Stimulated activated CD4-positive, alpha-beta T cell treated with anti-CD3 and anti-CD28 coated beads, Interleukin-4, amount 100 ng/mL, for 4 hours (primary cell): ENCODE measurements at places on chromosomes 2 and 18.

DNA sequence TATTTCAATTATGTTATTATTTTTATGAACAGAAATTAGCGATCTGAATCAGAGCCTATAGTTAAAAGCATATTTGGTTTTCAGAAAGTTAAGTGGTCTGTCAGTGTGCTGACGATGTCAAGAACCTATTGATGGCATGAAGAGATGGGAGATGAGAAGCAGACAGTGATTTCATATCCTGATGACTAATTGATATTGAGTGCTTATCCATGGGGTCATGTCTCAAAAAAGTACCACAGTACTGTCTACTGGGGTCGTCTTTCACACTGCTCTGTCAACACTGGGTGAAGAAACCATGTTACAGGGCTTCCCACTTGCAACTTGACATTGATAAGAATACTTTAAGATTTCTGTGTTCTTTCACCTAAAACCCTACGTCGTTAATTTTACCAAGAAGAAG is 297.1 kb downstream of the AFF3 start:
- no peak for DNase-seq

DNA sequence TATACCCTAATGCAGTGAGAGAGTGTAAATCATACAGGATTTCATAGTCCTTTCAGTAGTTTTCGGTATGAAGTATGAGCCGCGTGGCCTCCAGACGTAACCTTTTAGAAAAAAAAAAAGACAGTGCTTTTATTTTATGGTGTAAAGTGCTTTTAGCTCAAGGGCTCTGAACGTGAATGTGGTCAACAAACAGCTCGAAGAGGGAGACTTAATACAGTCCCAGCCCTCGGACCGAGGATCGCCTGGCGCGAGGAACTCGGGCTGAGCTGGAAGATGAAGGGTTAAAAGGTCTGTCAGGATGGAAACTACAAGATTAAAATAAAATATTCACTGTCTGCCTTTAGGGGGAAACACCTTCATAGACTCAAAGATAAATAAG is 4.0 kb upstream of the BCL11A start:
- DNase-seq = no peak

- DNase-seq = no peak
Measured at GRCh38 chr2:180842461-180842860, 137.9 kb upstream of the UBE2E3 start.

- DNase-seq = no peak
Measured at GRCh38 chr18:35862119-35862640, 110.3 kb upstream of the RMP24 start.

- DNase-seq = no peak
Measured at GRCh38 chr2:5067816-5068215, 624.4 kb upstream of the SOX11 start.

DNA sequence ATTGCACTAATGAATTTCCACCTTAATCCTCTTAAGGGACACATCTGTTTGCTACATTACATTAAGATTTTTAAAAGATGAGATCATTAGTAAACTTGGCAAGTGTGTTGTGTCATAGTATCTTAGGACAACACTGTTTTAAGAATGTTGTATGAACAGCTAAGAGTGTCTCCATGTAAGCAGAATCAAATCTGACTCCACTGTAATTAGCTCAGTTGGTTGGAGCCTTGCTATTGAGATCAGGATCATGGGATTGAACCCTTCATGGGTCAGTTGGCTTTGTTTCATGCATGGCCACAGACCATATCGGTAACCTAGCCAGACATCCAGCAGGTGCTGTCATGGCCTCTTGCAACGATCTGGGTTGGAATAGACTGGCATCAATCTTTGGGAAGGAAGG is 5.2 kb downstream of the FHOD3 start:
- no peak for DNase-seq

GRCh38 chr2:3044587-3045317 is 332.9 kb downstream of the EIPR1 start:
- no peak for DNase-seq

GRCh38 chr2:33104726-33105125 is 158.0 kb downstream of the LTBP1 start:
- DNase-seq = no peak

- no peak for DNase-seq
Measured at GRCh38 chr18:49880661-49881060, 67.3 kb upstream of the ACAA2 start.

GRCh38 chr2:226874749-226875148 is 38.9 kb downstream of the RHBDD1 start:
- DNase-seq = no peak

DNA sequence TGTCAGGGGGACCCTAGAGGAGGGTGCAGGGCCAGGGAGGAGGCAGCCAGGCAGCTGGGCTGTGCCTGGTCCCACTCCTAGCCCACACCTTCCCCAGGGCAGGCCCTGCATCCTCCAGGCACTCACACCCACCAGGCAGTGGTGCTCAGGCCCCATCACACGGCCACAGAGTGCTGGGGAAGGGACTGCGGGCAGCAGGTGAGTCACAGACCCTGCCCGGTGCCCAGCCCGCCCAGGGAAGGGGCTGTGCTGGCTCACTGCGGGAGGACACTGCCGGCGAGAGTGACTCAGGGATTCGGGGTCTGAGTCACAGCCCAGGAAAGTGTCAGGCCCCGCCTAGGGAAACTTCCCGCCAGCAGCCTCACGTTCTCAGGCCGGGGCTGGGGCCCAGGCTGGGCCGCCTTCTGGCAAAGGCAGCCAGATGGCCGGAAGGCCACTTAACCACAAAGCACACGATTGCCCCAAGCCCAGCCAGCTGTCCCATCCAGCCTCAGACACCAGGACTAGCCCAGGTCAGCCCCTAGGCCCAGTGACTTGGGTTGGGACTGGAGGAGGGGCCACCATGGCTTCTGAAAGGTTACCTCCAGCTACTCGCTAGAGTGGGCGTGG is 42.2 kb downstream of the BIN1 start:
- DNase-seq = peak; percentile 63

GRCh38 chr2:119943058-119943457 is 69.8 kb upstream of the EPB41L5 start:
- no peak for DNase-seq

DNA sequence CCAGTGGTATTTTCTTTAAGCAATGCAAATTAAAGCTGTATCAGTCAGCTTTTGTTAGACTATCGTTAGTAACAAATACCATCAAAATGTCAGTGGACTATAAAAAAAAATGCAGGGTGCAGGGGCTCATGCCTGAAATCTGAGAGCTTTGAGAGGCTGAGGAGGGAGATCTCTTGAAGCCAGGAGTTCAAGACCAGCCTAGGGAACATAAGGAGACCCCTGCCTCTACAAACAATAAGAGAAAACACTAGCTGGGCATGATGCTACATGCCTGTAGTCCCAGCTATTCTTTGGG is 253.7 kb downstream of the MYCN start:
- DNase-seq = no peak

DNA sequence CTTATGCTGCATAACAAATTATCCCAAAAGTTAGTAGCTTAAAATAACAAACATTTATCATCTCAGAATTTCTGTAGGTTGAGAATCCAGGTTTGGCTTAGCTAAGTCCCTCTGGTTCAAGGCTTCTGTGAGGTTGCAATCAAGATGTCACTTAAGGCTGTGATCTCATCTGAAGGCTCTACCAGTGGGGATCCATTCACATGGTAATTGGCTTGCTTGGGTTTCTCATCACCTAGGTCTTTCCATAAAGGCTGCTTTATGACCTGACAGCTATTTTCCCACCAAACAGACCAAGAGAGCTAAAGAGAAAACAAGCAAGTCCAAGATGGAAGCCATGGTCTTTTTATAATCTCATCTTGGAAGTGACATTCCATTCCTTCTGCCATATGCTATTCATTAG is 137.3 kb downstream of the DTNA start:
- DNase-seq = no peak

- DNase-seq = no peak
Measured at GRCh38 chr2:199455545-199456382, 2.0 kb downstream of the SATB2 start.

DNA sequence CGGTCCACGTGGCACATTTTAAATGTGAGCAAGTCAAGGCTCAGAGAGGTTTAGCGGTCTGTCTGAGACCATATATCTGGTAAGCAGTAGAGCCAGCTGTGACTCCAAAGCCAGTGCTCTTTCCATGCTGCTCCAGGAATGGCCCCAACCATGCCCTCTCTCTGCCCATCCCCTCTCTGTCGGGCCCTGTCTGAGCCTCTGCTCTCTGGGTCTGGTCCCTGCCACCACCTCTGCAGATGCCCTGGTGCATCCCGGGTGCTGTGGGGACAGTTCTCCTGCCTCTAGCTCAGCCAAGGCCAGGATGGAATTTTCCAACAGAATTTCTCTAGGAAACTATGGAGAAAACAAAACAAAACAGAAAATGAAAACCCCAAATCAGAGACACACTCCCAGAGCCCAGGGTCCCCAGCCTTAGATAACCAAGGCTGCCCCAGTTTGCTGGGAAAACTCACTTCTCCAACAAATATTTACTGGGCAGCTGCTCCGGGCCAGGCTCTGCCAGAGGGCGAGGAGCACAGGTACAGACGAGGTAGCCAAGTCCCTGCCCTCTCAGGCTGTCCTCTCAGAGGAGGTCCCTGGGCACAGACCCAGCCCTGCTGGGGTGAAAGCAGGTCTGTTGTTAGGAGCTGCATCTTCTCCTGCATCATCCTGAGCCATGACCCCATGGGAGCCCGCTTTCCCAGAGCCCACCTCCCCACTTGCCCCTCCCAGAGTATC is 9.2 kb downstream of the ADRA2B start:
- no peak for DNase-seq

GRCh38 chr2:179606141-179606540 is 255.3 kb downstream of the ZNF385B start:
- DNase-seq = no peak

GRCh38 chr2:2325516-2325915 is 5.6 kb downstream of the MYT1L start:
- no peak for DNase-seq

- DNase-seq = no peak
Measured at GRCh38 chr2:176206136-176206535, 17.7 kb downstream of the HOXD1 start.

- no peak for DNase-seq
Measured at GRCh38 chr2:69269330-69269729, 117.7 kb downstream of the GFPT1 start.

DNA sequence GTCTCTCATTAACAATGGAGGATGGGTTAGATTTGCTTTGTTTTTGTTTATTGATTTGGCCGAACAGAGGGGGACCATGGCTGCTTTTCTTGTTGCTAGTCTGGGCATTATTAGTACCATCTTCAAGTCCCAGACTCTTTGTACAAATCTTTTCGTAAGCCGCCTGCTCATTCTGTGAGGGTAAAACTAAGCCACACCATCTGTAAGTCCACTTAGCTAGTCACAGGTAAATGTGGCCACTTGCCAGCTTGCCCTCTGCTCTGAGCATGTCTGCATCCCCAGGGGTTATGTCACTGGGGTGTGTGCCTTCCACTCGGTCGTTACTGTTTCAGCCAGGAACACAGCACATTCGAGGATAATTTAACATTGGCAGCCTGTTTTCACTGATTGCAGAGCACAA is 85.6 kb downstream of the SMIM21 start:
- DNase-seq = no peak

DNA sequence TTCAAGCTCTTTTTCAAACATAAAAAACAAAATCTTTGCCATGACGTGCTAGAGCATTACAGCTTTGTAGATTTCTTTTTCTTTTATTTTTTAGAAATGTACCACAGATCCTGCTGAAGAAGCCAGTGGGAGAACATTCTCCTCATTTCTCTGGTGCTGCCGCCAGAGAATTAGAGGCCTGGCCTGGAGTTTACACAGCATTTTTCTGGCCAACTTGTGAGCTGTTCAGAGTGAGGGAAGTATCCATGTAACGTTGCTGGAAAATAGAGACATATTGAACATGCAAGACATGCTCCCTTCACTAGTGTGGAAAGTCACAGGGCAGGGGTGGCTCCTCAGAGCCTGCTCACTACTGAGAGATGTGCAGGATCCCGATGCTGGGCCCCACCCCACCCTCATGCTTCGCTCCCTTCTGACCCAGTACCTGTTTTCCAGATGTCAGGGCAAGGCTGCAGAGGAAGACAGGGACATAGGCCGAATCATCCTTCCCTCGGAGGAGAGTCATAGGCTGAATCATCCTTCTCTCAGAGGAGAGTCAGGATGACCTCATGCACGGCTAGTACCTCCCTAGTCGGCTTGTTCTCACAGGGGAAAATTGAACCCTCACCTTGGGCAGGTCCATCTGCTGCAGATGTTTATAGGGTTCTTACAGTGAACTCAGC is 298.5 kb downstream of the INSIG2 start:
- DNase-seq = no peak

- no peak for DNase-seq
Measured at GRCh38 chr2:217069263-217070042, 209.6 kb upstream of the TNP1 start.
